ENCODE measurements at places on chromosomes 11 and 22. TPM values are rescaled to one million over a fixed set of nuclear protein-coding genes. Genes with fewer than 3 reads are reported as not detected.

PNPLA5 gene
- total RNA-seq: not detected

FAR1 gene
- total RNA-seq: 63.2 TPM

MPEG1 gene
- 230 TPM for total RNA-seq

OR10A2 gene
- total RNA-seq: not detected

TCN1 gene
- 1.2 TPM for total RNA-seq

PRRG4 gene
- 2.8 TPM for total RNA-seq

C22orf31 gene
- total RNA-seq: not detected

TRIM29 gene
- not detected for total RNA-seq

GRCh38 chr22:25067851-25068421, 115.4 kb downstream of the KIAA1671 start:
- H3K4me3 ChIP-seq: no peak overlapping the region
- no peaks in the 10 kb centered on the region for H3K36me3 ChIP-seq
- H3K27me3 ChIP-seq: peaks cover 24% of the 10 kb centered on the region
- peak overlapping the region; percentile 77 for H3K27ac ChIP-seq
- peak; percentile 90 for DNase-seq
- H3K4me1 ChIP-seq: peaks cover 20% of the 10 kb centered on the region

- H3K27me3 ChIP-seq: no peaks in the 10 kb centered on the region
- peaks cover 48% of the 10 kb centered on the region for H3K4me1 ChIP-seq
- DNase-seq: no peak
- H3K27ac ChIP-seq: no peak overlapping the region
These were observed 129.2 kb upstream of the MTMR2 start for GRCh38 chr11:96052921-96053651.

GRCh38 chr11:9834291-9834690, 170.4 kb downstream of the SWAP70 start:
- no peak overlapping the region for H3K4me3 ChIP-seq
- no peak overlapping the region for H3K27ac ChIP-seq
- no peaks in the 10 kb centered on the region for H3K4me1 ChIP-seq
- no peak for DNase-seq
- no peaks in the 10 kb centered on the region for H3K27me3 ChIP-seq

DNA sequence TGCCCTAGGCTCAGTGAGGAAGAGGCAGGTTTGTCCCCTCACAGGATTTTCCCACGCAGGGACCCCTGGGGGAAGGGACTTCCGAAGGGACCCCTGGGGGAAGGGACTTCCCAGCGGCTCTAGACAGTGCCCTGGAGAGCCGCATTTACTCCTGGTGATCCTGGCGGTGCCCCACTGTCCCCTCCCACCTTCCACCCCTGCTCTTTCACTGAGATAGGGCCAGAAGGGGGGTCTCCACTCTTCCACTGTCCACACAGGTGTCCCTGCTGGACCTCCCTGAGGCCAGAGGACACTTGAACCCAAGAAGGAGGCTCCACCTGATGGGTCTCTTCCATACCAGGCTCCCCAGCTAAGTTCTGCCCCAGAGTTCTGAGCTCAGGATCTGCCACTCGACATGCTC, 1333.9 kb downstream of the BRD1 start:
- H3K27me3 ChIP-seq: peaks cover 55% of the 10 kb centered on the region
- H3K4me3 ChIP-seq: no peak overlapping the region
- DNase-seq: peak; percentile 37
- no peaks in the 10 kb centered on the region for H3K4me1 ChIP-seq
- no peak overlapping the region for H3K27ac ChIP-seq
- H3K36me3 ChIP-seq: no peaks in the 10 kb centered on the region

DNA sequence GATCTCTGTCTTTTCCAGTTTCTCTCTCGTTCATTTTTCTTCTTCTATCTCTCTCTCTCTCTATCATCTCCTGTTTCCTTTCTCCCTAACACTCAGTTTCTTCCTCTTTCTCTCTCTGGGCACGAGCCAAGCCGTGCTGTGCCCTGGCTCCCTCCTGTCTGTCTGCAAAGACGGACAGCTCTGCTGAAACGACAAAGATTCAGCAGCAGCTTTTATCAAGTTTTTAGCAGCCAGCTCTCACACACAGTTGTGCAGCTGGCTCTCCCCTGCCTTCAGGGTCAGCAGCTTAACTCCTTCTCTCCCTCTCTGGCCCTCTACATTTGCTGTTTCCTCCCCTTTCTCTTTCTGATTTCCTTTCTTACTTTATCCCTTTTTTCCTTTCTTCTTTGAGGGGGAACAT, 352.0 kb upstream of the MPPED2 start:
- DNase-seq: no peak
- no peaks in the 10 kb centered on the region for H3K4me1 ChIP-seq
- no peaks in the 10 kb centered on the region for H3K36me3 ChIP-seq
- no peaks in the 10 kb centered on the region for H3K27me3 ChIP-seq
- H3K27ac ChIP-seq: no peak overlapping the region

DNA sequence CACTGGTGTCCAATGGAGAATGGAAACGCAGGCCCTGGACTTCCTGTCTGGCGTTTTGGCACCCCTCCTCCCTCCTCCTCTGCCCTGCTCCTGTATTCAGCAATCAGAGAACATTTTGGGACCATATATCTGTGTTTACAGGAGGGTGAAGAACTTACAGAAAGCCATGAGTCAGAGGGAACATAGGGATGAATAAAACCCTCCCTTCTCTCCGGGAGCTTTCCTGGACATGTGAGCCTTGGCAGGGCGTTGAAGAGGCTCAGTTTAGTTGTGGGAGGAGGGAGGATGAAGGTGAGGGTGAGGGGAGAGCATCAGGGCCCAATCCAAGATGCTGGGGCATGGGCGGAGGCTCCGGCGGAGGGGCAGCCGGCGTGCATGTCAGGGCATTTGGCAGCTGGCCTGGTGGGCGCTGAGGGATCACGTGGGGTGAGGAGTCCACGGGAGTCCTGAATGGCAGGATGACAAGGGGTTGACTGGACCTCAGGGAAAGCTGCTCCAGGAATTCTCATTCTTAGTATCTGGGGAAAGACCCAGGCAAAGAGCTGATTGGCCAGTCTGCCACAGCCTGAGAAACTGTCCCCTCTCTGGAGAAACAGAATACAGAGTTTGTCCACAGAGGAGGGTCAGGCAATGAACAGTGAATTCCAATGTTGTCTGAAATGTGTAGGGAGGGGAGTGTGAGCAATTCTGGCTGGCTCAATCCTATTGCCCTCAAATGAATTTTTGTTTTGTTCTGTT, 28.9 kb downstream of the MICAL2 start:
- H3K36me3 ChIP-seq: no peaks in the 10 kb centered on the region
- H3K27me3 ChIP-seq: no peaks in the 10 kb centered on the region
- no peak overlapping the region for H3K4me3 ChIP-seq
- H3K4me1 ChIP-seq: peaks cover 8% of the 10 kb centered on the region
- no peak overlapping the region for H3K27ac ChIP-seq
- DNase-seq: peak; percentile 61

DNA sequence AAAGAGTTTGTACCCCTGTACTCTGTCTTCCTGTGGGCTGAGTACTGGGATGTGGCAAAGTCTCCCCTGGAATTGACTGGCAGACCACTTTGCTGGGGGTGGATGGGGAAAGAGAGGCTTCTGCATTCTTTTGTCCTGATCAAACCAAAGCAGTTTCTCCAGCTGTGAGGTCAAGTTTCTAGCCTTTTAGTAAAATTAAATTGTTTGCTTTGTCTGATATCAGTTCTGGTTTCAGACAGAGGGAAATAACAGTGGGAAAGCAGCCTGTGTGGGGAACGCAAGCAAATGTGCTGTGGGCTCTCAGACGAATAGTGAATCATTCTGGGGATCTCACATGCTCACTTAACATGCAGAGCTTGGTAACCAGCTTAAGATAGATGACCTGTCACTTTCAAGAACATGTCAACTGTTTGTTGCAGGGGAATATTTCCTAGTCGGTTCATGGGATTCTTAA, 151.6 kb downstream of the FAT3 start:
- H3K4me1 ChIP-seq: no peaks in the 10 kb centered on the region
- H3K27me3 ChIP-seq: no peaks in the 10 kb centered on the region
- DNase-seq: no peak
- no peak overlapping the region for H3K27ac ChIP-seq
- no peaks in the 10 kb centered on the region for H3K36me3 ChIP-seq
- H3K4me3 ChIP-seq: no peak overlapping the region

GRCh38 chr11:2204361-2205213, 33.0 kb upstream of the TH start:
- no peaks in the 10 kb centered on the region for H3K27me3 ChIP-seq
- no peak overlapping the region for H3K27ac ChIP-seq
- H3K4me3 ChIP-seq: no peak overlapping the region

- H3K27me3 ChIP-seq: no peaks in the 10 kb centered on the region
- no peak overlapping the region for H3K4me3 ChIP-seq
- no peak overlapping the region for H3K27ac ChIP-seq
- DNase-seq: no peak
- no peaks in the 10 kb centered on the region for H3K4me1 ChIP-seq
- H3K36me3 ChIP-seq: no peaks in the 10 kb centered on the region
These were observed 1132.4 kb downstream of the BRD1 start for GRCh38 chr22:48695251-48695650.

- no peak overlapping the region for H3K4me3 ChIP-seq
- DNase-seq: no peak
- no peaks in the 10 kb centered on the region for H3K36me3 ChIP-seq
- peaks cover 3% of the 10 kb centered on the region for H3K4me1 ChIP-seq
These were observed 94.5 kb downstream of the CASP12 start for GRCh38 chr11:104803776-104804175.

GRCh38 chr11:67238894-67239782, 27.1 kb upstream of the GRK2 start:
- H3K4me1 ChIP-seq: peaks cover 75% of the 10 kb centered on the region
- H3K27me3 ChIP-seq: no peaks in the 10 kb centered on the region
- H3K4me3 ChIP-seq: peak overlapping the region; percentile 62

- H3K27ac ChIP-seq: no peak overlapping the region
- no peak overlapping the region for H3K4me3 ChIP-seq
- H3K4me1 ChIP-seq: no peaks in the 10 kb centered on the region
- H3K27me3 ChIP-seq: no peaks in the 10 kb centered on the region
- DNase-seq: no peak
These were observed 22.5 kb upstream of the CYP2R1 start for GRCh38 chr11:14914536-14914935.

DNA sequence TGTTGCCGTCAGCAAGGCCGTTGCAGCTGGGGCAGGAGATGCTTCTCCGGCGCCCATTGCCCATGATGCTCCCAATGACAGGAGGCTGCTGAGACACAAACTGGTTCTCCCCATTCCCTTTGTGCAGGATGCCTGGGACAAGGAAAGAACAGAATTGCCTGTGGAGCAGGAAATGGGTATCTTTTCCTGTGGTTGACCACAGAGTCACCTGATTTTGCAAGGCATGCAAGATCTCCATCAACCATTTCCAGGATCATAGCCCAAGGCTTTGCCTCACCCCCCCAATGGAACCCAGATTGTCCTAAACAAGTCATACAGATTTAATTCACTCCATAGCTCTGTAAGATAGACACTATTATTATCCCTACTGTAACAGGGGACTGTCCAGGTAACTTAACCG, 148.1 kb upstream of the NARS2 start:
- H3K27ac ChIP-seq: no peak overlapping the region
- no peak for DNase-seq

- H3K4me1 ChIP-seq: no peaks in the 10 kb centered on the region
- no peak overlapping the region for H3K27ac ChIP-seq
- H3K27me3 ChIP-seq: no peaks in the 10 kb centered on the region
- H3K36me3 ChIP-seq: no peaks in the 10 kb centered on the region
These were observed 206.5 kb downstream of the NAV2 start for GRCh38 chr11:19919050-19919561.

- H3K36me3 ChIP-seq: no peaks in the 10 kb centered on the region
- H3K27me3 ChIP-seq: peaks cover 22% of the 10 kb centered on the region
- DNase-seq: no peak
- no peak overlapping the region for H3K27ac ChIP-seq
- H3K4me3 ChIP-seq: peak overlapping the region; percentile 77
These were observed 1.7 kb downstream of the GDPD5 start for GRCh38 chr11:75523811-75524664.

DNA sequence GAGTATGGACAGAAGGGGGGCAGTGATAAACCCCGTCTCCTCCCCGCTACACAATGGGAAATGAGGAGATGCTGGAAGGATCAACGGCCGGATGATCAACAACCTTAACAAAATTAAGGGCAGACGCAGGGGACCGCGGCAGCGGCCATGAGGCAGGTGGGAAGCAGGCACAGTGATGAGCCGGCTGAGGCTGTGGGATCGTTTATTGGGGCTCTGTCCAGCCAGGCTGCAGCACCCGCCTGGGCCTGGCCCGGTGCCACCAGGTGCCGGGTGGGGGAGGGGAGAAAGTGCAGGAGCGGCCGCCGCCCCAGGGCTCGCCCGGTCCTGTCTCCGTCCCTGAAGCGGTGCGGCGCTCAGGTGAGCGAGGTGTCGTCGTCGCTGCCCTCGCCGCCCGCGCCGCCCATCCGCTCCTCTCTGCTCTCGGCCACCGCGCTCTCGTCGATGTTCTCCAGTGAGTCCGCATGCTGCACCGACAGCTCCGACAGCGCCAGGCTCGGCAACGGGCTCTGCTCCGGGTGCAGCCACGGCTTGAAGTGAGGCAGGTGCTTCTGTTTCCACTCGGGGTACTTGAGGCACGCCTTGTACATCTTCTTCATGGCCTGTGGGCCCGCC, 2.4 kb upstream of the ARAP1 start:
- DNase-seq: no peak
- H3K4me3 ChIP-seq: no peak overlapping the region
- peaks cover 36% of the 10 kb centered on the region for H3K36me3 ChIP-seq

- no peaks in the 10 kb centered on the region for H3K36me3 ChIP-seq
- H3K27me3 ChIP-seq: no peaks in the 10 kb centered on the region
- no peak overlapping the region for H3K27ac ChIP-seq
- no peak for DNase-seq
- no peaks in the 10 kb centered on the region for H3K4me1 ChIP-seq
These were observed 76.7 kb upstream of the POU2AF2 start for GRCh38 chr11:111168871-111169270.

GRCh38 chr11:117826190-117826570, 1.6 kb upstream of the FXYD2 start:
- H3K4me1 ChIP-seq: peaks cover 69% of the 10 kb centered on the region
- H3K27me3 ChIP-seq: no peaks in the 10 kb centered on the region
- H3K4me3 ChIP-seq: no peak overlapping the region
- peak; percentile 43 for DNase-seq
- no peaks in the 10 kb centered on the region for H3K36me3 ChIP-seq

GRCh38 chr22:49017482-49018329, 810.0 kb downstream of the BRD1 start:
- DNase-seq: peak; percentile 53
- H3K36me3 ChIP-seq: no peaks in the 10 kb centered on the region
- no peaks in the 10 kb centered on the region for H3K4me1 ChIP-seq
- no peak overlapping the region for H3K27ac ChIP-seq
- no peak overlapping the region for H3K4me3 ChIP-seq

DNA sequence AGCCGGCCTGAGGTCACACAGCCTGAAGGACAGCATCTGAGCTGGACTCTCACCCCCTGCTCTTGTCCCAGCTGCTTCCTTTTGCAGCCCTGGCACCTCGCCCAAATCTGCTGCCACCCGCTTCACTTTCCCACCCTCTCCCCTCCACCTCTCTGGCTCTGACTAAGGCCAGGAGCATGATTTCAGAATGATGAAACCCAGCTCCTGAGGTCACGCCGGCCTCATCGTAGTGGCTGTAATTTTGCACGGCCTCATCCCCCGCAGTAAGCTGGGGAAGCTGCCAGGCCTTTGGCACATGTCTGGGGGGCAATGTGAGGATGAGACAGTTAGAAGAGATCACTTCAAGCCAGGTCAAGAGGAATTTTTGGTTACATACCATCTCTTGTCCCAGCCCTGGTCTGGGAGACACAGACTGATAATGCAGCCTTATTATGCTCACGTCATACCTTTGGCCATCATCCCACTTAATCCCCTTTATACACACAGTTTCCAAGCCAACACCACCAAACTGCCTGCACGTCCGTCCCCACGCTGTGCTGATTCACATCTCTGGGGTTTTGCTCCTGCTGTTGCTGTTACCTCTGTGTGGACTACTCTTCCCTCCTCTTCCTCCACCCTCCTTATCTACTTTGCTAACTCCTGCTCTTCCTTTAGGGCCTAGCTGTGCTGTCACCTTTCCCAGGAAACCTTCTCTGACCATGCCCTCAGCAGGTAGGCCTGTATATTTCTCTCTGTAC, 58.1 kb downstream of the CHRDL2 start:
- peak overlapping the region; percentile 68 for H3K27ac ChIP-seq
- H3K4me1 ChIP-seq: no peaks in the 10 kb centered on the region
- no peaks in the 10 kb centered on the region for H3K27me3 ChIP-seq
- no peaks in the 10 kb centered on the region for H3K36me3 ChIP-seq
